ENCODE measurements at places on chromosomes 16 and 17.

DNA sequence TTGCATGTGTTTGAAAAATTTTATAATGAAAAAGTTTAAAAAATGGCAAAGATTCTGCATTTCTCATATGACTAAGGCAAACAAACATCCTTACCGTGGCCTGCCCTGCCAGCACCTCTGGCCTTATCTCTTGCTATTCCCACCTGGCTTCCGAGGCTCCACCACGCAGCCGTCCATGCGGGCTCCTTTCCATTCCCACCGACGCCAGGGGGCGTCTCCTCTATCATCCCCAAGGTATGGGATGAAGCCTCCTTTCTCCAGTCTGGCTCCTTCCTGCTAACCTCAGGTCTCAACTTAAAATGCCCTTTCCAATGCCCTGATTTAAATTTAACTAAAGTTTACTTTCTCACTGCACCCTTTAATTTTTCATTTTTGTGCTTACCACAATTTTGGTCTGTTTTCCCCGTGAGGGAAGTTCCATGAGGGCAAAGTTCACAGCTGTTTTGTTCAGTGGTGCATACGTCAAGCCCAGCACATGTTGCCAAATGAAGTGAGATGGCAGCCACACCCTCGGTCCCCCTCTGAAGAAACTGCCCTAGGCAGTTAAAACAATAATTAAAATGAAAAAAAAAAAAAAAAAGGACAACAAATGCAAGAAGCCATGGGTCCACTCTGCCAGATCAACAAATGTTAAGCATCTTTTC lies 13.3 kb upstream of the SDK2 start:
- DNase-seq = no peak

DNA sequence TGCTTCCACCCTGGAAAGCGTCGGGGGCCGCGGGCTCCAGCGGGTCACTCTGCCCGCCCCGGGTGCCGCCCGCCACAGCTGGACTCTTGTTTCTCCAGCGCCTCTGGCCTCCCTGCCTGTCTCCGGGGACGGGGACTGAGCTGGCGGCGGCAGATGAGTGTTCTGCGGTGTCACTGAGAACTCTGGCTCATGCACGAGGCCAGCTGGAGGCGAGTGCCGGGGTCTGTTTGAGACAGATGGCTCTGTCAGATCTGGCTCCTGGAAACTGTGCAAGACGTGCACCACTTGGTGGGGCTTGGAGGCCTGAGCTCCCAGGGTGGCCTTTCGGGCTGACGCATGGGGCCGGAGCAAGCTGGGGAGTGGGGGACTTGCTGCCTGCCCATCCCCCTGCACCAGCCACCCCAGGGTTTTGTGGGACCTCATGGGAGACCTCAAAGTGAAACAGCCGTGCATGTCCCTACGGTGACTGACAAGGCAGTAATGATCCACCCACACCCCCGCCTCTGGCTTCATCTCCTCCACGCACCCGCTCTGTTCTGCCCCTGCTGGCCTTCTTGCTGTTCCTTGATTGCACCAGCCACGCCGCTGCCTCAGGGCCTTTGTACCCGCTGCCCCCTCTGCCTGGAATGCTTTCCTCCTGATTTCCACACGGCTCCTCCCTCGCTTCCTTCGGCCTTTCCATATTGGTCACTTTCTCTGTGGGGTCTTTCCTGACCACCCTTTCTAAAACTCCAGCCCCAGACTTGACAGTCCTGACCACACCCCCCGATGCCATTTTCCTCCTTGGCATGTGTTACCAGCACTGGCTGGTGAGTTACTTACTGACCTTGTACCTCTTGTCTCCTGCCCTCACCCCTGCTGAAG lies 174.9 kb upstream of the CIBAR2 start:
- DNase-seq = no peak

- no peak for DNase-seq
Measured at GRCh38 chr17:76353004-76353598, 615 bp downstream of the PRPSAP1 start.

DNA sequence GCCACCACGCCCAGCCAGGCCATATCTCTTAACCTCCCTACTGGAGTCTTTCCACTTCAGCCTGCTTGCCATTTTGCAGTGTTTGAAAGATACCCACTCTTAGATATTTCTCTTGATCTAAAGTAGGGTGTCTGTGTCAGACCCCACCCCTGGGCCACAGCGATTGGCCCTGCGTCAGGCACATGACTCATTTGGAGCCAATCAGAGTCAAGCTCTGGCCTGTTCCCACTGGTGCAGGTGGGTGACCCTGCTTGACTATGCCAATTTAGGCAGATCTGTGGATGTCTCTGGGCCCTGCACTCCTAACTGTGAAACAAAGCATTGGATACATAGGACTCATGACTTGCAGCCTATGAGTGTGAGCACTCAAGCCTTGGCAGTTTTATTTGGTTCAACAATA lies 27.6 kb downstream of the FOXL1 start:
- no peak for DNase-seq

DNA sequence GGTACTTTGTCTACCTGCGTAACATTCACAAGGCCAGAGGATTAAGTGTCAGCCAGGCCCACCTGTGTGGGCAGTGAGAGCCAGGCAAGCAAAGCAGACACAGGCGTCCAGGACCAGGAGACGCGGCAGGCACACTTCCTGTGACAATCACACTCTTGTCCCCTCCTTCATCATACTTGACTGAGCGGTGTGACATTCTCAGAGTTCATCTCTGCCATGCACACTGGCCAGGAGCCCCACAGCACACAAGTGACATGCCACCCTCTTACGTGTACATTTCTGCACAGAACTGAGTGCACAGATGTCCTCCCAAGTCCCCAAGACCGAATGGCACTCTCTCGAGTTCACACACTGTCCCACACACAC lies 8.7 kb downstream of the PPP1R9B start:
- DNase-seq = no peak

DNA sequence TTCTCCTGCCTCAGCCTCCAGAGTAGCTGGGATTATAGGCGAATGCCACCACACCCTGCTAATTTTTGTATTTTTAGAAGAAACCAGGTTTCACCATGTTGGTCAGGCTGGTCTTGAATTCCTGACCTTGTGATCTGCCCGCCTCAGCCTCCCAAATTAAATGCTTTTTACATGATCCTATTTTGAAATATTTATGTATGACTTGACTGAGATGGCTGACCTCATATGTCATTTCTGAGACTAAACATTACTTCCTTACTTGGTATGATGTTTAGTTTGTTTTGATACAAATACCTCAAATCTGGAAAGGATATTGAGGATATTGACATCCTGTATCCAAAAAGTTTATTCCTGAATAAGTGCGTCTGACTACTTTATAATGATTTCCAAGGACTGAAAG lies 11.9 kb downstream of the CALCOCO2 start:
- DNase-seq = no peak

Measured in NCI-H187 treated with DMSO at 0.1 percent for 48 hours (cell line).